ENCODE measurements at places on chromosomes 1 and 21.

GRCh38 chr1:65066419-65066765, 81.6 kb upstream of the AK4 start:
- ATAC-seq = no peak

DNA sequence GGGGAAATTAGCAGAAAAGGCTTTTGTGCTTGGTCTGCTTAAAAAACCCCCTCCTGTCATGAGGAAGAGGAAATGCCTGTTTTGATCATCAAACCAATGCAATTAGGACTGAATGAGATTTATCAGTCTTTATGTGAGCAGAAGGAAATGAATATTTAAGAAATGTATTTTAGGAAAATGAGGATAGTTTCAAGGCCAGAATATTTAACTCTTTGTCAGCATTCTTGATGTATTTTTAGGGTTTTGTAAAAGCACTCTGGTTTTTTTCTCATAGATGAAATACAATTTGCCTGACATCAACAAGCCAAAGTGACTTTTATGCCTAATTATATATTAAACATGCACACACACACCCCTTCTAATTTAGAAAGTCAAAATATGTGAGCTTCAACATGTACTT, 213.8 kb downstream of the GRIK1 start:
- no peak for ATAC-seq

GRCh38 chr1:233707880-233708815, 94.2 kb downstream of the KCNK1 start:
- ATAC-seq = peak; percentile 78

DNA sequence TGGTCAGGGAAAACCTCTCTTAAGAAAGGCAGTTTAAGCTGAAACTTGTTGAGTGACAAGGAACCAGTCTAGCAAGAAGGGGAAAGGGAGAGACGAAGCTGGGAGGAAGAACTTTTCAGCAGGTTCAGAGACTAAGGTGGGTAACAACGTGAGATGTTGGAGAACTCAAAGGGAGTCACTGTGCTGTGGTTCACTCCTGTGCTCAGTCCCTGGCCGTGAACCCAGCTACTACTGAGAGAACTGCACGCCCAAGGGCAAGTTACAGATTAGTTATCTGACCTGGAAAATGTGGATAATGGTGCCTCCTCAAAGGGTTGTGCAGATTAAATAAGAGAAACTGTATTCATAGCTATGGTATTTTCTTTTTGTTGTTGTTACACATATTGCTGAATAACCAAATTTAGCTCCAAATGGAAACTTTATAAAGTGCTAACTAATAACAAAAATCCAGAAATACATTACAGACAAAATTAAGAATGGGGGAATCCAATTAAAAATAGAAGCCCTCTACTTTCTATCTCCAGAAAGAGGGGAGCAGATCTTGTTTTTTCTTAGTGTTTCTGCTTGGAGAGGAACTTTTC, 2.9 kb downstream of the ZBTB40 start:
- ATAC-seq = no peak

- no peak for ATAC-seq
These were observed 532 bp upstream of the MANEAL start for GRCh38 chr1:37792943-37793686.

GRCh38 chr1:8517661-8518489, 200.0 kb downstream of the SLC45A1 start:
- ATAC-seq = peak; percentile 72

DNA sequence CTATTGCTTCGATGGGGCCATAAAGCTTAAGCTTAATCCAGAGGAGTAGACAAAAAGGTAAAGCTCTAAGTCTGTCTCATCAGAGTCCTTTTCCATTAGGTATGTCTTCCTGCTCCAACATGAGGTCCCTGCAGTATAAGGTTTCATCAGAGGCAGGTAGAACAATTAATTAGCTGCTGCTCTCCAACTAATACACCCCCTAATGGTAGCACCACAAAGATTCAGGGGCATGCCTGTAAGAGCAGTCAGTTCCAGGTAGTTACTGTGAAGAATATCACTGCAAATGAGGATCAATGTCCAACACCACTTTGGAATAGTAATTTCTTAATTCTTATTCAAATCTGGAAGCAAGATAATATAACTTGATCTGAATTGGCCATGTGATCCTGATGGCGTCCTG, 160.3 kb upstream of the ESRRG start:
- ATAC-seq = no peak

- ATAC-seq = no peak
These were observed 273.7 kb upstream of the ST6GALNAC5 start for GRCh38 chr1:76593618-76594017.

DNA sequence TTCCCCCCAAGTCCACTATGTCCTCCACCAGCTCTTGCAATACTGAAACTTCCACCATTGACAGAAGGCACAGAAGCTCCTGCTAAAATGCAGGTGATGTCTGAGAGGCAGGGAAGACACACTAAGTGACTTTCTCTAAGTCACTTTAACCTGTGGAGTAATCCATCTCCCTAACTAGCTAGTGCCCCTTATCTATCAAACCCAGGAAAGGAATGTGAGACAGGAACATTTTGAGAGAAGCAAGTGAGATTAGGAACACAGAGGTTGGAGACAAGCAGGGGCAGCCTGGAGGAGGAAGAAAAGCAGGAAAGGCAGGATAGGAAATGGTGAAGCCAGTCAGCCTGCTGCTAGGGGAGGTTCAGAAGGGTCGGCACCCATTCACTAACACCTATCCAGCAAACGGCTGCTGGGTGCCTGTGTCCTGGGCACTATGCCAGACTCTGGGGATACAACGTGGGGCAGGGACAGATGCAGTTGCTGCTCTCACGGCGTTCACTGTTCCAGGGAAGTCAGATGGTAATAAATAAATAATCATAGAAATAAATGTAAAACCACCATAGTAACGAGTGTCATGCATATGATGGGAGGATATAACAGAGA, 7.0 kb downstream of the GPA33 start:
- ATAC-seq = no peak

- ATAC-seq = no peak
These were observed 379.5 kb upstream of the USP24 start for GRCh38 chr1:55594701-55595100.

- no peak for ATAC-seq
These were observed 415.2 kb upstream of the KAZN start for GRCh38 chr1:14183329-14183728.

DNA sequence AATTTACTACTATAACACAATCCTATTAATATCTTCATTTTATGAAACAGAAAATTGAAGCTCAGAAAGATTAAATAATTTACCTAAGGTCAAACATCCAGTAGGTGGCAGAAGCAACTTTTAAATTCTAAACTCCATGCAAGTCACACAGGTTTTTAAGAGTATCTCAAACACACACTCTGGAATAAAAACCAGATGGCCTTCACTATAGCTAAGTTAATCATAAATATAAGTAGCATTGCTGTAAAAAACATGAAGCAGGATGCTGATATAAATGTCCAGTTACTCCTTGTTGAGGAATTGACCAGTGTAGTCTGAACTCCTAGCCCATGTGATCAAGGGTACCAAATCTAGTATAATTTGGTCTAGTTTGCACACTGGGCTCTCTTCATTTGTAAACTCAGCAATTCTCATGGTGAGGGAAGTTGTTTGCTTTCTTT, 9.4 kb upstream of the FMO3 start:
- ATAC-seq = peak; percentile 82

GRCh38 chr1:9486466-9487140, 52.7 kb upstream of the SLC25A33 start:
- no peak for ATAC-seq

DNA sequence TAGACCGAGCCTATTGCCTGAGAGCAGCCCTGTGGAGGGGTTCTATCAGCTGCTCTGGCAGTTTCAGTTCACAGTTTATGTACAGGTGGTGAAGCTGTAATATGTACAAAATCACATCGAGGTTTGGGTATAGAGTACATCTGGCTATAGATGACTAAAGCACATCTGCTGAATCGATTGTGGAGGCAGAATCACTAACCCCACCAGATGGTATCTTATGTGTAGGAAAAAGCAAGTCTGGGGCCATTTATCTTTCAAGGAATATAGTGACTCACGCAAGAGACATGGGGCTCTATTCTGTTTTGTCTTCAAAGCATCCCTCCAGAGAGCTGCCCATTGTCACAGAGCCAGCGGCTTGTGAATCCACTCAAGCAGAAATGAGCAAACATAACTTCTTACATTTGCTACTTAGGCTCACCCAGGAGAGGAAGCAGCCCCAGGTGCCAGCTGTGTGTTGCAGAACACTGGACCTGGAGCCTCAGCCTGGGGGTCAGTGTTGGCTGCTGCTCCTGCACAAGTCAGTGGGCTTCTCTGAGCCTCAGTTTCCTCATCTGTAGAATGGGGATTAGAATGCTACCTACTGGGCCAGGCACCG, 21.3 kb downstream of the MIIP start:
- peak; percentile 91 for ATAC-seq

DNA sequence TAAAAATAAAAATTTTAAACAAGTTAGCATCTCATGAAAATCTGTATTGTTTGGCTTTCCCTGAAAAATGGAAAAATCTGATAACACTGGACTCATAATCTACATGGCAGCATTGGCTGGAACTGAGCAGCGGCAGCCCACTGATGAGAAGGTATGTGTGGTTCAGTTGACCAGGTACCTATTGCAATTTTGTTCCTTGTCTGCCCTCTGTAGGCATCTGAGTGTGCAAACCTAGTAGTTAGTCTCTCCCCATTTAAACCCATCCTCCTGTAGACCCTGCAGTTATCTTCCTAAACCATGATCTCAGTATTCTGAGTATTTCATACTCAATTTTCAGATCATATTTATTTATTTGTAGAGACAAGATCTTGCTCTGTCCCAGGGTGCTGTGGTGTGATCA, 59.4 kb upstream of the SERBP1 start:
- ATAC-seq = peak; percentile 93

GRCh38 chr1:47547753-47548573, 110.1 kb downstream of the FOXD2 start:
- ATAC-seq = no peak

GRCh38 chr21:16597753-16598152, 868.0 kb downstream of the USP25 start:
- no peak for ATAC-seq

DNA sequence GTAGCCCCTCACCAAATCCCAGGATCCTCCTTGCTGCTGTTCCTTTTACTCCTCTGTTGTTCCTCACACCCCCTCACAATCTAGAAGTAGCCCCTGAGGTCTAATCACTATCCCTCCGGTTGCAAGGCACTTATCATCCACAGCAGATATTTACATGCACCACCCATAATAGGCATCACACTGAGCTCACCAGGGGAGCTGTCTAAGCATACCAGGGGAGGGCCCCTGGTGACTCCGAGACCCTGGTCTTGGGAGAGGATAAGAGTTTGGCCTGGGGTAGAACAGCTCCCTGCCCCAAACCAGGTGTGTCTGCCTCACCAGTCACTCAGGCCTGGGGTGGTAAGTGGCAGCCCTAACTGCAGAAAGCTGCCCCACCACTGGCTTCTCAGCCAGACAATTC, 37.3 kb upstream of the ZC3H12A start:
- ATAC-seq = no peak

Measured in SK-N-SH treated with all-trans-retinoic acid at 6 μM for 48 hours (cell line).